Activated naive CD4-positive, alpha-beta T cell treated with anti-CD3 and anti-CD28 coated beads, Interleukin-2, amount 10 ng/mL, durations not matched to agents 5 hours and 36 hours (primary cell): ENCODE measurements at places on chromosomes 1 and 21. TPM values are rescaled to one million over a fixed set of nuclear protein-coding genes. Genes with fewer than 3 reads are reported as not detected.

The KLF17 gene
- total RNA-seq, result not detected

The SPATA21 gene
- not detected for total RNA-seq

The CCDC185 gene
- not detected for total RNA-seq

The GOLT1A gene
- not detected for total RNA-seq

The PWP2 gene
- total RNA-seq, result 19.0 TPM

The KCNE1 gene
- total RNA-seq, result not detected

The PTGFRN gene
- 1.8 TPM for total RNA-seq

The HECTD3 gene
- total RNA-seq, result 39.2 TPM

The OVAAL gene
- total RNA-seq, result not detected
